ENCODE measurements at places on chromosomes 6 and 20. TPM values are rescaled to one million over a fixed set of nuclear protein-coding genes. Genes with fewer than 3 reads are reported as not detected.

Gene AGER
- 0.52 TPM for total RNA-seq

Gene CHMP4B
- total RNA-seq, result 24.0 TPM

Gene DLK2
- total RNA-seq, result 1.6 TPM

Gene TP53TG5
- not detected for total RNA-seq

Gene RREB1
- total RNA-seq, result 22.4 TPM

Gene RIPOR2
- total RNA-seq, result 9.9 TPM

Gene PRR18
- total RNA-seq, result 0.52 TPM

Gene TFAP2D
- not detected for total RNA-seq

Gene IGF2R
- 161 TPM for total RNA-seq

Gene SOBP
- 20.4 TPM for total RNA-seq

Gene RPS10
- 1,815 TPM for total RNA-seq

Gene AIF1
- total RNA-seq, result 19.8 TPM

Gene LY6G5C
- not detected for total RNA-seq

Gene TMEM170B
- 6.3 TPM for total RNA-seq

Gene SLA2
- not detected for total RNA-seq

Gene HLA-DOB
- total RNA-seq, result not detected

Gene CST4
- total RNA-seq, result not detected

Gene WFDC5
- total RNA-seq, result not detected

Gene BNIP5
- not detected for total RNA-seq

Gene KHDC1L
- not detected for total RNA-seq

Gene DSP
- 3.1 TPM for total RNA-seq

Gene SPATA25
- 2.6 TPM for total RNA-seq

Gene PKIB
- not detected for total RNA-seq

Gene CCDC170
- total RNA-seq, result 1.0 TPM

Gene ELOVL2
- 0.52 TPM for total RNA-seq

Gene TCP11
- total RNA-seq, result not detected

Gene GABBR1
- 9.9 TPM for total RNA-seq

Measured in skeletal muscle tissue (tissue), 5 donors.